OCI-M1 (cell line): ENCODE measurements at places on chromosomes 3 and 15.

GRCh38 chr3:108511055-108511454, 659 bp upstream of the MYH15 start:
- no peak for DNase-seq

DNA sequence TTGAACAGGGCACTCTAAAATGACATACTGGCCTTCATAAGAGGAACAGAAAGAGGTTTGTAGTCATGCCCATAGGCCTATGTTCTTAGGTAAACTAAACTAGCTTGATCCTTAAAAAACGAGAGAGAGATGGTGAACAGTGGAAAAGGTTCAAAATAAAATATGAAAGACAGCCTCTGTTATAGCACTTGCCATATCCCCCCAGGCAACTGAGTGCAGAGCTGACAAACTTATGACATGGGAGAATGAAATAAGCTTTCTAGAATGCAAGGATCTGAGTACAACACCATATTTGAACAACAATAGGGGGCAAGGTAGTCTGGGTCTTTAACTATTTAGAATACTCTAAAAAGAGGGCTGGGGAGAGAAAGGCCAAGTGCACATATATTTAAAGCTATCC, 700.6 kb upstream of the CFAP20DC start:
- DNase-seq: no peak

DNA sequence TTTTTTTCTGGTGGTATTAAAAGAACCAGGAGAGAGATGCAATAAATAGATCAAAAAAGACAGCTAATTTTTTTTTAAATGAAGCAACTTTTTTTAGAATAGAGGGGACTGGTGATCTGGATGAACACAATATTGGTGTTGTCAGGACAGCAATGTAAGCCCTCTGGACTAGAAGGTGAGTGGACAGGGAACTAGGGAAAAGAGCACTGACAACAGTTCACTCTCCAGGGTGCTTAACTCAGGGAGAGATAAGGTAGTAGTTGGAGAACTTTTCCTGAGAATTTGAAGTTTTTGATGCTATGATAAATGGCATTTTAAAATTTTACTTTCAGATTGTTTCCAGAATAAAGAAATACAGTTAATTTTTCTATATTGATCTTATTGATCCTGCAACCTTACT, 158.3 kb upstream of the STAC start:
- DNase-seq: no peak

DNA sequence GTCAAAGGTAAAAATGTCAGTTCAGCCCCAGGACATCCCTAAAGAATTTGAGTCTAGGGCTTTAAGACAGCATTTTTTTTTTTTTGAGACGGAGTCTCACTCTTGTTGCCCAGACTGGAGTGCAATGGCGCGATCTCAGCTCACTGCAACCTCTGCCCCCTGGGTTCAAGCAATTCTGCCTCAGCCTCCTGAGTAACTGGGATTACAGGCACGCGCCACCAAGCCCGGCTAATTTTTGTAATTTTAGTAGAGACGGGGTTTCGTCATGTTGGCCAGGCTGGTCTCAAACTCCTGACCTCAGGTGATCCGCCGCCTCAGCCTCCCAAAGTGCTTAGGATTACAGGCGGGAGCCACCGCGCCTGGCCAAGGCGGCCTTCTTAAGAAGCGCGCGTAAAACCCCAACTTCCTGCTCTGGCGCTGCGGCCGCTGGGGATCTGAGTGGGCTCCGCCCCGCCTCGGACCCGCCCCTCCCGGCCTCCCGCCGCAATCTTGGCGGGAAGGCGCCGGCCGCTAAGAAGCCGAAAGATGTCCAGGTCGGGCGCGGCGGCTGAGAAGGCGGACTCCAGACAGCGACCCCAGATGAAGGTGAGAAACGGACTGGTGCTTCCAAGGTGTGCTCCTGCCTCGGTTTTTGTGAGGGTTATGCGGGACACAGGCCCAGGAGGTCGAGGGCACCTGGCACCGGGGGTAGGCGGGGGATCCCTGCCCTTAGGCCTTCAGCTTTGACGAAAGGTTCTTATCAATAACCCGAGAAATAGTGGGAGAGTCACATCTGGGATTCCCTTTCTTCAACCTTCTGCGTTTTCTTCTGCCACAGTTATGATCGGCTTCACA, at the start of gene WDR76:
WDR76 (plus strand) TSS at position 495 of the 834 bp plus-strand sequence; CDS start at position 526, 31 bp downstream.
- DNase-seq: peak; percentile 95

DNA sequence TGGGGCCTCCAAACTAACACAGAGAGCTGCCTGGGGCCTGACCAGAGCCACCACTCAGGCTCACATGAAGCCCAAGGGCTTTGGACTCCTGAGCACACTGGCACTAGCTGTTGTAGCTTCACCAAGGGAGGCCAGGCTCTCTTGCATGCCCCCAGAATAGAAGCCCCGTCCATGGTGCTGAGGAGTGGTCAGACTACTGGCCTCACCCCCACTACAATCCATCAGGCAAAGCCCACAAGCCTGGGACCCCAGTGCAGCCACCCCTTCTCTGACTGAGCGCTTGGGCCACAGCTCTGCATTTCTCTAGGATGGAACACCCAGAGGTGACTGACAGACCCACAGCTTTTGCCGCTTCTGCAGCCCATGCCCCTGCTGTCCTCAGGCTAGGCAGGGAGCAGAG, 180.8 kb downstream of the PYDC2 start:
- no peak for DNase-seq

DNA sequence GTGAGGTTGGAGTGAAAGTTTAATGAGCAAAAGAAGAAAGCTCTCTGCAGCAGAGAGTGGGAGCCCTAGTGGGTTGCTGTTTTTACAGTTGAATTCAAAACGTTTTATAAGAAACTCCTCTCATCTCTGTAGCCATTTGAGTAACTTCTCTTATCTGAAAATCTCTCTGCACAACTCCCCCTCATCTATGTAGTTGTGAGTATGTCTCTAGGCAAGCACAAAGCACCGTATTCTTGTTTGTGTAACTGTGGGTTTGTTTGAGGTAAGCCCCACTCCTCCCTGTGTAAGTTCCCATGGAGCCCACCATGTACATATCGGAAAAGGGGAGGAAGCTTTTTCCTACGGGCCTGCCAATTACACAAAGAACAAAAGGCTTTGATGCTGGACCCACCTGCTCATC, 56.5 kb upstream of the GOLGA6L2 start:
- no peak for DNase-seq

GRCh38 chr3:14524311-14524711, 15.8 kb downstream of the GRIP2 start:
- no peak for DNase-seq

GRCh38 chr3:189516039-189516438, 115.2 kb upstream of the TP63 start:
- no peak for DNase-seq

GRCh38 chr3:179546814-179547241, 15.9 kb upstream of the ACTL6A start:
- DNase-seq: no peak

GRCh38 chr3:185021256-185021655, 131.6 kb downstream of the C3orf70 start:
- no peak for DNase-seq

DNA sequence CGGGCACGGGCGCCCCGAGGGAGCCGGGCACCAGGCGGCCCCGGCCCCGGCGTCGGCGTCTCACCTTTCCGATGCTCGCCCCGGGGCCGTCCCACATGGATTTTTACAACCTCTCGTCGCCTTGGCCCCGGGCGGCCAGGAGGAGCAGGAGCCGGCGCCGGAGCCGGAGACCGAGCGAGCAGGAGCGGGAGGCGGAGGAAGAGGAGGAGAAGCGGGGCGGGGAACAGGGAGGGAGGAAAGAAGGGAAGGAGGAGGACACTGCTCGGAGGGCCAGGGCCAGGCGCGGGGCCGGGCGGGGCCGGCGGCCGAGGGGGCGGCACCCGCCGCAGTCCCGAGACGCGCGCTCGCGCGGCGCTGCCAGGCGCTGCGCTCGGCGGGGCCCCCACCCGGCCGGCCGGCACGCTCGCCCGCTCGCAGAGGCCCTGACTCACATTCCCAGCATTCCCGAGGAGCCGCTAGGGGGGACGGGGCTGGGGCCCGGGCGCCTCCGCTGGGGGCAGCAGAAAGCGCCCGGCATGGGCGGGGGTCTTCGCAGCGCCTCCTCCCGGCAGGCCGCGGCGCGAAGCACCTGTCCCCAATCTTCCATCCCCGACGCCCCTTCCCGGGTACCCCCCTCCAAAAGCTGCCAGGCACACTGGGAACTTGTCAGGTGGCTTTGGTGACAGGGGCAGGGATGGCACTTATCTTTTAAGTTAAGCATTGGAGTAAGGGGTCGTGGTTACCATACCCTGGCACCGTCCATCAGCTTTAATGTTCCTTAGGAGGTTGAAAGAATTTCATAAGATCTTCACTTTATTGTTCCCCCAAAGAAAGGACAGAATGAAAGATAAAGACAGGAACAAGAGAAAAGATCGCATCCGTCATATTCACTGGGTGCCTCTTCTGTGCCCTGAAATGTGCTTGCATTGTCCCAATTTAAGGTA, at the start of gene ERC2:
ERC2 (minus strand) TSS at position 284 of the 923 bp plus-strand sequence.
- no peak for DNase-seq

DNA sequence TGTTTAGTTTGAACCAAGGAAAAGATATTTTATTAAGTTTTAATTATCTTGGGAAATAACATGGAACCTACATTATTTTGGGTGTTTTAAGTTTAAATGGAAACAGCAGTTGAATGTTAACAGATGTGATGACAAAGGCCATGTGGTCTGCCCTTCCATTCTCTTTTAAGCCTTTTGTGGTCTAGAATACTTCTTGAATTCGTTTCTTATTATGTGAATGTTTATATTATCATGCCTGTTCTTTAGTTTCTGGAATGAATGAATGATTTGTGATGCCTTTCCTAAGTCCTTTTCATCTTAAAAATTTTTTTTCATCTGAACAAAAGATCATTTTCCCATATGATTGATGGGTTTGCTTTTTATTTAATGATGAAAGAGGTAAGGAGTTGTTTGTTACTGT, 44.6 kb downstream of the SNRK start:
- no peak for DNase-seq

DNA sequence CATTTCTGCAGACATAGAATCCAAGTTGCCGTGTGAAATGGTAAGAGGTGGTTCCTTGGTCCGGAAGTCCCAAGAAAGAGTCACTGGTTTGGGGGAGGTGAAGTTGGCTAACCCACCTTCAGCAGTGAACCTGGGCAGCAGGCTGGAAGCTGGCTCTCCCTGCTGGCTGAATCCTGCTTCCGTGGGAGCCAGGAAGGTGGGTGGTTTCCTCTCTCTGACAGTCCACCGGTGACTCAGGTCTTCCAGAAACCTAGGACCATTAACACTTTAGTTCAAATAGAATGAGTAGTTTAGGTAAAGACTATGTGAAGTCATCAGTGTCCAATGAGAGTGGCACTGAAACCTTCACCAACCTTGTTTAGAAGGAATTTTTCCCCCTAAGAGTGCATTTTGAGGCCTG, 87.4 kb upstream of the CACNA2D3 start:
- DNase-seq: no peak

GRCh38 chr3:149765762-149766334, 13.6 kb upstream of the COMMD2 start:
- peak; percentile 45 for DNase-seq

DNA sequence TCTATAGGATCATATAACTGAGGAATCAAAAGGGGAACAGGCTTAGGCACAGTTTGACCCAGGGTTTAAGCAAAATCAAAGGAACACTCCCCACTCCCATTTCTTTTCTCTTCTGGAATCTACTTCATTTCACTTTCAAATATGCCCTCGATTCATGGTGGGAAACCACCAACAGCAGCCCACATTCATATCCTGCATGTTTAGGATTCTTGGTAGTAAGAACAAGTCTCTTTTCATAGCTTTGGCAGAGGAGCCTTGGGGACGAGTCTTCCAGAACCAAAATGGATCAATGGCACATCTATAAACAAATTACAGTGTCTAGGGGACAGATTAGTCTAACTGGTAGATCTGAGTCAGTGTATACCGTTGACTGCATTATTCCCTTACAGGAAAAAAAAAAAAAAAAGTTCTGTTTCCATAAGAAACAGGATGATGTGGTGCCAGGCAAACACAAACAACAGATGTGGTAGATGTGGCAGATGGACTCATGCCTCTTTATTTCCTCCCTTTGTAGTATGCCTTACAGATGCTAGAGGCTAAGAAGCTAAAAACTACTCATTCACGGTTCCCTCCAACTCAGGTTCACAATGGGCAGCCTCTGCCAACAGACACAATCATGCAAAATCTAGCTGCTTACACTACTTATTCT, 578.3 kb upstream of the ADAMTS9 start:
- DNase-seq: no peak

DNA sequence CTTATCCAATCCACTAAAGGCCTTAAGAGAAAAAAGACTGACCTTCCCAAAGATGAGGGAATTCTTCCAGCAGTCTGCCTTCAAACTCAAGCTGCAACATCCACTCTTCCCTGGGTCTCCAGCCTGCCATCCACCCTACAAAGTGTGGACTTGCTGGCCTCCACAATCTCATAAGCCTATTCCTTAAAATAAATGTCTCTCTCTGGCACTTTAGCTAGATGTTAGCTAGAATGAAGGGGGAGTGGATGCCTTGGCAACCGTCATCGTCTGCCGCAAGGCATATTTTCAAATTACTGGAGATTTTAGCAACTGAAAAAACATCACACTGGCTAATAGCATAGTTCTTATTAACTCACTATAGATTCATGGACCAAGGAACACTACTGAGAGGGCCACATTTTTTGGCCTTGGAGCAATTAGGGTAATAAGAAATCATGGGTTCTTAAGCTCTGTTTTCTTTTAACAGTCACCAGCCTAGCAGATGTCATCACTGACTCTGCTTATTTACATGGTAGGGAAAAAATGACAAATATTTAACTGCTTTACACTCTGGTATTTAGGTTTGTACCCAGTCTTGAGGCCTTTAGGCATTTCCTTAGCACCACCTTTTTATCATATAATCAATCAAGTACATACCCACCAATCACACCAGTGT, 245.3 kb downstream of the MYRIP start:
- DNase-seq: no peak

DNA sequence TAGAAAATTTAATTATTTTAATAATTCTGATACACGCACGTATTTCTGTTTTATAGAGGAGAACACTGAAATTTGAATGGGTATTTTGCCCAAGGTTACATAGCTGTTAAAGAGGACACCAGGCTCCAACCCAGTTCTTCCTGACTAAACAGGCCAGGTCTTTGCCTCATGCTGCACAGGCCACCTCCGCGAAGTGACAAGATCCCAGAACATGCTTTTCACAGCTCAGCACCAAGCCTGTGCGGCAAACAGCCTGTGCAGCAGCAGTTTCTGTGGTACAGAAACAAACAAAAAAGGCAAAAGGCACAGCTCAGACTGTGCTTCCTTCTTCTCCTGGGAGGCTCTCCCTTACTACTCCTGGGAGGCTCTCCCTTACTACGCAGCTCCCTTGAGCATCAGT, 6.5 kb downstream of the FOXL2 start:
- no peak for DNase-seq
